ENCODE measurements at places on chromosomes 1 and 21. TPM values are rescaled to one million over a fixed set of nuclear protein-coding genes. Genes with fewer than 3 reads are reported as not detected.

DNA sequence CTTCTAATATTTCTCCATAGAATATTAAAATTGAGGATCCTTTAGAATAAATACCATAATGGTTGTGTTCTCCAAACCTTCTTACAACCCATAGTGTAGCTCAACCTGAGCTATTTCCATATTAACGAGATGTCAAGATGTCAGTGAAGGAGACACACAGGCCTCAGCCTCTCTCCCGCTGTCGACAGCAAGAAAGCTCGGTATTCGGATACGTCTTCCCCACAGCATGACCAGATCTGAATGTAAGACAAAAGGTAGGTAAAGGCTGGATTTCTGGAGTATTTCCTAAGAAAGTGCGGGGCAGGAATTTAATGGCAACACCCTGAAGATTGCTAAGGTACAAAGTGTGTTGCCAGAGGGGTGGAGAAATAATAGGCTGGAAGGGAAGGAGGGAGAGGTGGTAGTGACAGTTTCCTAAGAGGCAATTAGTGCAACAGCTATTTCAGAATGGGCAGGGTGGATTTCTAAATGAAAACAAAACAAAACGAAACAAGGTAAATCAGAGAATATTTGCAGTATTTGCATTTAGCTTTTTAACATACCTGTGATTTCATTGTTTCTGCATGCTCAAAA, 1.7 kb downstream of the ADSS2 start:
- H3K27ac ChIP-seq, result peak overlapping the region; percentile 96
- peak overlapping the region; percentile 95 for H3K4me3 ChIP-seq
- no peak for DNase-seq
- peaks cover 48% of the 10 kb centered on the region for H3K4me1 ChIP-seq
- peaks cover 43% of the 10 kb centered on the region for H3K36me3 ChIP-seq
- no peaks in the 10 kb centered on the region for H3K27me3 ChIP-seq

IVL gene
- not detected for total RNA-seq

TSNAX gene
- total RNA-seq, result 30.0 TPM

RBM8A gene
- 201 TPM for total RNA-seq

All from activated B cell treated with CpG ODN at 0.5 μM for 24 hours (primary cell).